Stimulated activated CD4-positive, alpha-beta T cell treated with anti-CD3 and anti-CD28 coated beads, Interleukin-15, amount 100 ng/mL, for 48 hours (primary cell): ENCODE measurements at places on chromosomes 3 and 15.

- no peak for DNase-seq
These were observed 586.9 kb upstream of the SGO1 start for GRCh38 chr3:20772869-20773268.

- no peak for DNase-seq
These were observed 130.4 kb upstream of the CRBN start for GRCh38 chr3:3309887-3310286.

DNA sequence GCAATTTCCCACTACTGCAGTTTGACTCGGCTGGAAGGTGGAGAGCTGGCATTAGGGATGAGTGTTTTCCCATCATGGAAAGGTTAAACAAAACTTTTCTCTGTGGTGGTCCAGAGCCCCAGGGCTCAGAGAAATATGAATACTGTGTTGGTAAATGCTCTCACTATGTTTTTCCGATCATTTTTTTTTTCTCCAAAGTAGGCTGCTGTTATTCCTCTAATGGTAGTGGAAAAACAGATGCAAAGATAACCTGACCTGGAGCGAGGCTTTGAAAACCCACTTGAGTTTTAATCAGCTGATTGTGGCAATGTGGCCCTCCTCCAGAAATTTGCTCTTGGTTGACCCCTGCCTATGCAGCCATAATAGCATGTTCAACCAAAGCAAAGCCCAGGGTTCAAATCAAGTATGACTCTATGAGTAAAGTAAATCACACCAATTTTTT is 320.8 kb upstream of the CTNNB1 start:
- no peak for DNase-seq

DNA sequence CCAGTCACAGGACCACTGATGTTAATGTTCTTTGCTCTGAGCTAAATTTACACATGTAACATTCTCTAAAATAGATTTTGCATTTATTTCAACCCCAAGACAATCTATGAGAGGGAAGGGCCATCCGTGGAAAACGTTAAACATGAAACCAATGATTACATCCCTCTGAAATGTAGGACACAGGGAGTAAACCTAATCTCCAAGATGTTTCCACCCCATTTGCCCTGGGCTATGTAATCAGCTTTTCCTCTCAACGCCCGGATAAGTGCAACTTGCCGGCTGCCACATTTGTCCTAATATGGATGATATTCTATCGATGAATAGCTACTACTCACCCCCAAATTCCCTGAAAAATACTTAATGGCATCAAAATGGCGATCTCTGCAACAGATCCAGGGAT is 6.4 kb upstream of the FMN1 start:
- no peak for DNase-seq

GRCh38 chr3:52831500-52832301 is 1.2 kb upstream of the ITIH4 start:
- no peak for DNase-seq

DNA sequence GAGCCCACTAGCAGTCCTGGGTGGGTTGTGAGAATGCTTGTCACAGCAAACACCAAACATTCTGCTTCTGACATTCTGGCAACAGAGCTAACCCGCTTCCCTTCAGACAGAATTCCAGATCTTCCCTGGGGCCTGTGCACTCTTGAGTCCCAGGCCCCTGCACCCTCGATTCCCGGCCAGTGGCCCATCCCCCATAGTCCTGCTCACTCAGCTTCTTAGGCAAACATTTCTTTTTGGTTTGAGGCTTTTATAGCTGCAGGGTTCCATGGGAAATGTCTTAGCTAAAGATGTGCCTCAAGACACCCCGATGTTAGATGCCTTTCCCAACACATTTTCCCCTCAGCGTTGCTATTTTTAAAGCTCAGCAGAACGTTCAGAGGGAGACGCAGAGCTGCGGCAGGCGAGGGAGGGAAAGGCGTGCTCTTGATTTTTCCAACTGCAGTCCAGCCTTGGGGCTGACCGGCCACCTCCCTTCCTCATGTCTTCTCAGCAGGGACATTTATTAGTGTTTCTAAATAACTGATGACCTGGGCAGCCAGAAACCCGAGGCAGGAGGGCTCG is 35.2 kb downstream of the ABTB1 start:
- no peak for DNase-seq

DNA sequence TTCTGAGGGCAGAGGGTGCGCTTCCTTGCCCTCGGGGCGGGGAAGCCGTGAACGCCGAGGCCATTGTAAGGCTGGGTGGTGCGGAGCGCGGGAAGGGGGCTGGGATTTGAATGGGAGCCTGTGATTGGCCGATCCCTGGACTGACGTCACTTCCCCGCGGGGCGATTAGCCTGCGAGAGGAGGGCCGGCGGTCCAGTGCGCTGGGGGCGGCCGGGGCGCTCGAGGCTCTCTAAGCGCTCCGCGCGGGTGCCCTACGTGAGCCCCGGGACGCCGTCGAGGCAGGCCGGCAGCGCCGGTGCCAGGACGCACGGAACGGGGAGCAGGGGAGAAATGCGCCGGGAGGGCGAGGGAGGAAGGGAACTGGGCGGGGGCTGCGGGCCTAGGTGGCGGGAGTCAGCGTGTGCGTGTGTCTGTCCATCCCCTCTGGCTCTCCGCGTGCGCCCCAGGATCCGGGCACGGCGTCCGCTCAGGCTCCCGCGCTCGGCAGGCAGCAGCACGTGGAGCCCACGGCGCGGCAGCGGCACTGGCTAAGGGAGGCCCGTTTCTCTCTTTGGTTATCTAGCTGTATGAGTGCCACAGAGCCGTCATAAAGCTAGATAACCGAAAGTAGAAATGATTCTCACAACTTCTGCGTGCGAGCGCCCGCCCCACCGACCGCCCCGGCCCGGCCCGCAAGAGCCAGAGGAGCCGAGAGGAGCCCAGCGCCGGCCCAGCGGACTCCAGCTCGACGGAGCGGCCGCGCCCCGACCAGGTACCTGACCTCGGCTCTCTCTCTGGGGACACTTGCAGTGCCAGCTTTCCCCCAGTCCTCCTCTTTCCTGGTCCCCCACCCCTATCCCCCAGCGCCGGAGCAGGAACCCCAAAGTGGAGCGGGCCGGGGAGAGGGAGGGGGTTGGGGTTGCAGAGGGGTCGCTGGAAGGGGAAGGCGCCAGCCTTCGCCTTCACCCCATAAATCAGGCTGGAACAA is 33.1 kb upstream of the POLG start:
- no peak for DNase-seq

GRCh38 chr3:45537970-45538640 is 56.4 kb upstream of the LIMD1 start:
- DNase-seq: no peak

- no peak for DNase-seq
These were observed 5.6 kb downstream of the GREM1 start for GRCh38 chr15:32723171-32723948.

- no peak for DNase-seq
These were observed 181.6 kb downstream of the ABHD5 start for GRCh38 chr3:43872301-43872700.

GRCh38 chr3:144774897-144775296 is 803.3 kb downstream of the DIPK2A start:
- DNase-seq: no peak

DNA sequence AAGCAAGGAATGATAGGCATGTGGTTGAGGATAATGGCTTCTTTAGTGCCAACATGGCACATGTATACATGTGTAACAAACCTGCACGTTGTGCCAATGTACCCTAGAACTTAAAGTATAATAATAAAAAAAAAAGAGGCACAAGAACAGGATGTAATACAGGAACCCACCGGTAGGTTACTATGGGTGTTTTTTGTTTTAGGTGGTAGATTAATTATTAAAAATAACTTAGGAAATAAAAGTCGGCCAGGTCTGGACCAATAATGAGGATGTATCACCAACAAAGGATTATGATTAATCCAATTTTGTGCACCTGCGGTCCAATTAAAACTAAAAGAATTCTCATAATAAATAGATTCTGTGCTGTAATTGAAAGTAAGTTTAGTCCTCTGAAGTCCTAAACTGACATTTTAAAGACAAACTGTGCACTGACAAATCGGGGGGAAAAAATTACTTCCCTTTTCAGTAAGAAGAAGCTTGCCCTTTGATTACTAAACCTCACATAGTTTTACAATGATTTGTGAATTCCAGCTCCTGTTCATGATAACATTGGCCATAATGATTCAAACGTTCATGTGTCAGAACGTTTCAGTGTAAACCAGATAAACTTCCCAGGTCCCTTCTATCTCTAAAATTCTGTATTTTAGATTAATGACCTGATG is 62.2 kb downstream of the CASR start:
- no peak for DNase-seq

GRCh38 chr3:47406762-47407149 is 25.9 kb downstream of the PTPN23 start:
- DNase-seq: no peak

- DNase-seq: no peak
These were observed 854 bp upstream of the COL8A1 start for GRCh38 chr3:99637368-99638111.

- DNase-seq: no peak
These were observed 7.5 kb upstream of the ST6GAL1 start for GRCh38 chr3:186922790-186923189.

GRCh38 chr3:189683546-189684255 is 52.5 kb downstream of the TP63 start:
- DNase-seq: no peak

- no peak for DNase-seq
These were observed 101.1 kb upstream of the DLG1 start for GRCh38 chr3:197399486-197399885.

- DNase-seq: no peak
These were observed 1.6 kb downstream of the TAGLN3 start for GRCh38 chr3:112000367-112000771.

DNA sequence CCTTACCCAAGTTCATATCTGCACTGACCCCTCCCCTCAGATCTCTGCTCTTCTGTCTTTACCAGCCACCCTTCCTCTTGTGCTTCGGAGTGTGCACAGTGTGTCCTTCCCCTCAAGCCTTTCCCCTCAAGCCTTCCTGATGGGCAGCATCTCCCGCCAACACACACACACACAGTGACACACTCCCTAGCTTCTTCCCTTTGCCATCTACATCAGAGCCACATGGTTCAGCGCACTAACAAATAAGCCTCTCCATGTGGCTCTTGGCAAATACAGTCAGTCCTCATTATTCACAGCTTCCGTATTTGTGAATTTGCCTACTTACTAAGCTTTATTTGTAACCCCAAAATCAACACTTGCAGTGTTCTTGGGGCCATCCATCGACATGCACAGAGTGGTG is 37.5 kb downstream of the SH3BP5 start:
- no peak for DNase-seq
